Amniotic epithelial cell (primary cell): ENCODE measurements at places on chromosomes 2 and 18.

GRCh38 chr18:23107718-23108117 is 27.6 kb upstream of the CABLES1 start:
- DNase-seq, result no peak

DNA sequence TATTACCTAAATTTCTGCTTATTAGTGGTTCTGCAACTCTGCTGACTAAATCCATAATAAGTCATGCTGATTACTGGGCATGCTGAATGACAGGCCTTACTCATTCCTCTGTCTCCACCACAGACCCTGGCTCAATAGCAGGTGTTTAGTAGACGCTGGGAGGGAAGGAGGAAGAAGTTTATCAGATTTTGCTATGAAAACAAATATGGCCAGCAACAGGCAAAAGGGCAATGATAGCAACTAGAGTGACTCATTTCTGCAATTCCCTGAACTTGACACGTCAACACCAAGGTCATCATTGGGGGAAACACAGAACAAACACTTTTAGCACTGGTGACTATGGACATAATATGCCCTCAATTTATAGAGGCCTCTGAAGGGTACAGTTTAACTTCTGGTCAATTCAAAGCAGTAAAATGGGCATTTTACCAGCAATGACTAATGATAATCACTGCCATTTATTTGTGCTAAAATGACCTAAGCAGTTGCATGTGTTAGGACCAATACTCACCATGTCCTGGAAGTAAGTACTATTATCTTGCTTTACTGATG is 35.2 kb downstream of the TMEM163 start:
- peak; percentile 8 for DNase-seq

GRCh38 chr2:101770726-101771125 is 73.2 kb downstream of the MAP4K4 start:
- DNase-seq, result no peak

- no peak for DNase-seq
These were observed 5.3 kb downstream of the ZEB2 start for GRCh38 chr2:144514616-144515091.

DNA sequence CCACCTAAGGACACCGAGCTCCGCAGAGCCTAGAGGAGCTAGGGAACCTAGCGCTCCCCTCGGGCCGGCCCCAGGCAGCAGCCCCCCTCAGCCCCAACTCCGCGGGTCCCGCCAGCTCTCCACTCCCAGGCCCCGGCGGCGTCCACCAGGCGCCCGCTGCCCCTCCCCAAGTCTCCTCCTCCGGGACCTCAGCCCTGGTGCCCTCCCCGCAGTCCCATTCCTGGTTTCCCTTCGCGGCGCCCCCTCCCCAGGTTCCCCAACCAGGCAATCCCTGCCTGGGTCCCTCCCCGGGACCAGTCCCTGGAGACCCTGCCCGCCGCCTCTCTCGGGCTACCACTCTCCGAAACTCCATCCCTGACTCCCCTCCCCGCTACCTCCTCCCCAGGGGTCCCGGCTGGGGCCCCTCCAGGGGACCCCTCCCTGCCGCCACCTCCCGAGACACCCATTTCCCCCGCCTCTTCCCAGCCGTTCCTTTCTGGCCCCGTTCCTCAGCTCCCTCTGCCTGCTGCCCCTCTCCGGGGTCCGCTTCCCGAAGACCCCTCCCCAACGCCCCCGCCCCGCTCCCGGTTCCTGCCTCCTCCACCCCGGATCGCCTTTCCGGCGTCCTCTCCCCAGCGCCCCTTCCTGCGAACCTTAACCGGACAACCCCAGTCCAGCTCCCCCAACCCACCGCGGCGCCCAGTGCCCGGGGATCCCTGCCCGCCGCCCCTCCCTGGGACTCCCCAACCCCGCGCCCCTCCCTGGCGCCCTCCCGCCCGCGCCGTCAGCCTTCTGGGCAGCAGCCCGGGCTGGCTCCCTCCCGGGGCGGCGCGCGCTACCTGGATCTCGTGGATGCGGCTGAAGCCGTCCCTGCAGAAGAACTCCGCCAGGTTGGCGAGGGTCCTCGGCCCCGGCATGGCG is 678 bp downstream of the CYP27C1 start:
- no peak for DNase-seq

GRCh38 chr2:15205562-15205961 is 355.6 kb downstream of the NBAS start:
- no peak for DNase-seq

DNA sequence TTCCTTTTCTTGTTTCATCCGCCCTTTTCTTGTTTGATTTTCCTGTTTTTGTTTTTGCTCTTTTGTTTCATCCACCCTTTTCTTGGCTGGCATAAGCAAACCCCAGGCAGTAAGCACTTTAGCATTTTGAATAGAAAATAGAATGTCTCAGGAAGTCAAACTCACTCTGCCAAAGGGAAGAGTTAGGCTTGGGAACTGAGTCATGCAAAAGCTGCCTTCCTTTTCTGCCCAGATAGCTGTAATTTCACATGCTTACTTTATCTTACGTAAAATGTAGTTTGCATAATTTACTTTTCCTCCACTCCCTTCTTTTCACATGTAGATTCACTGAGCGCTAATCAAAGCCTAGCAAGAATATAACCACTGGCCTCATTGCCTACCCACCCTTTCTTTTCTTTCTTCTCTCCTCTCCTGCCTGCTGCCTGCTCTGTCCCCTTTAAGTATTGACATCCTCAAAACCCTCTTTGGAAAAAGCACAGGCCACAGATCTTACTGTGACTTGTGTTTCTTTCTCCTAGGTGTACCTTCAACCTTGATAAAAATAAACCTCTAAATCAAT is 48.4 kb downstream of the CNGA3 start:
- peak; percentile 41 for DNase-seq

GRCh38 chr18:58545338-58546296 is 83.3 kb downstream of the ALPK2 start:
- DNase-seq, result no peak

DNA sequence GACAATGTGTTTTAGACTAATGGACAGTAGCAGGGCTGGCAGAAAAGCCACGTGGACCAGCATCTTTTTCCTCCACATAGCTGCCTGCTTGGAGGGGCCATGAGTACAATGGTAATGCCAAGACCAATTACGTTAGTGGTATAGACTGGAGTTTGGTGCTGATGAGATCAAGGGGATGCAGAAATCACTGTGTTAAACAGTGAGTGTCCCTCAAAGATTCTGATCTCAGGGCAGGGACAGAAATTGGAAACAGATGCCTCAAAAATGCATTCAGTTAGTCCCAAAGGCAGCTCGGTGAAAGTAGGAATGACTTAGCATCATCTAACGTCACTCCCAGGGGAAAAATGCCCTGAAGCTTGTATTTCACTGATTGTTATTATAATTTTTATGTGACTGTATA is 72.4 kb downstream of the SLC16A14 start:
- DNase-seq, result no peak

DNA sequence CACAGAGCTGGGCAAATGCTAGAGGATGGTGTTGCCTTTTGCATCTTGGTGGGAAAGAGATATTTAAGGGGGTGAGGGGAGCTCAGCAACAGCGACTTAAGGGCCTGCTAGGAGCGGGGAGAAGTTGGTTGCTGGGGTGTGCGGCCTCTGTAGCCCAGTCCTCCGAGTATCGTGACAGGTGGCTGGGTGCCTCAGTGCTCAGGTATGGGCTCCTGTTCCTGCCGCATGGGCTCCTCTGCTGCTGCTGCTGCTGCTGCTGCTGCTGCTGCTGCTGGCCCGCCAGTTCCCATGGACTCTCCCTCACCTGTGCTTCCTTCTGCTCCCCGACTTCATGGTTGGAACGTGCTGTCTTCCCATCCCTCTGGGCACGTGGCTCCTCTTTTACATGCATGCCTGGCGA is 22.0 kb downstream of the AGAP1 start:
- no peak for DNase-seq

DNA sequence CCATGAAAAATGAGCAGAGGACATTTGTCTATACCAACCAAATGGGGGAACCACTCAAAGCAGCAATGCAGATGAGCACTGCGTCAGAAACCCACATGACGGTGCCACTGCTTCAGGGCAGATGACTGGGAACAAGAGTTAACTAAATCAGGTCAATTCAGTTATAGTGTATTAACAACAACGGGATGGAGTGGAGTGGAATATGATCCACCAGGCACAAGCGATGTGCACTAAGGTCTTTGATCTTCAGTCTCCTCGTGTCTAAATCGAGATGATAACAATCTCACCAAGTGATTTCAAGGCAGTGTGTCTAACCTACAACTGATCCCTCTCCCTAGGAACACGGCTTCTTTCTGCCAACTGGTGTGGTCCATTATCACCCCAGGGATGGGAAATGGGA is 269.0 kb downstream of the RAD51AP2 start:
- DNase-seq, result no peak

GRCh38 chr18:73681912-73682311 is 465.7 kb downstream of the FBXO15 start:
- no peak for DNase-seq

GRCh38 chr2:148557844-148558436 is 86.6 kb upstream of the EPC2 start:
- no peak for DNase-seq

DNA sequence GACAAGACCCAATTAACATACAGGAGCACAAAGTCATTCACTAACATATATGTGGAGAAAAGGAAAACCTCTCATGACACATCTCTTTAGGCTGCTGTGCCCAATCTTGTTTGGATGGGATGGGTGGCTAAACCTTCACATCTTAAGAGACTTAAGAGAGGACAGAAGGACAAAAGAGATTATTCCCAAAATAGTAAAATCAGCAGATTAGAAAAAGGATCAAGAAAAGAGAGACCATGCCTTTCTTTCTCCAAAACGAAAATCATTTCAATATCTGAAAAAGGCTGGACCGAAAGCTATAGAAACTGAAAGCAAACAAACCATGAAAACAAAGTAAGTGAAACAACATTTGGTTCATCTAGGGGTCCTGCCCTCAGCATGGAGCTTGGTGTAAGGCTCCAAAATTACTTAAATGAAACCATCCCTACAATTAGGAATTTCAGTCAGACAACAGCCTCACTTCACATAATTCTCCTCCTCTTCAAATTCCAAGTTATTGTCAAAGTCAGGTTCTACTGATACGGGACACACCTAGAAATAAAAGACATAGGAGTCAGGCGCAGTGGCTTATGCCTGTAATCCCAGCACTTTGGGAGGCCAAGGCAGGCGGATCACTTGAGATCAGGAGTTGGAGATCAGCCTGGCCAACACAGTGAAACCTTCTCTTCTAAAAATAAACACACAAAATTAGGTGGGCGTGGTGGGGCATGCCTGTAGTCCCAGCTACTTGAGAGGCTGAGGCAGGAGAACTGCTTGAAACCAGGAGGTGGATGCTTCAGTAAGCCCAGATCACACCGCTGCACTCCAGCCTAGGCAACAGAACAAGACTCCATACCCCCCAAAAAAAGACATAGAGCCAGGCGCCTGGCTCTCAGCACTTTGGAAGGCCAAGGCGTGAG is 5.2 kb downstream of the STARD7 start:
- no peak for DNase-seq

DNA sequence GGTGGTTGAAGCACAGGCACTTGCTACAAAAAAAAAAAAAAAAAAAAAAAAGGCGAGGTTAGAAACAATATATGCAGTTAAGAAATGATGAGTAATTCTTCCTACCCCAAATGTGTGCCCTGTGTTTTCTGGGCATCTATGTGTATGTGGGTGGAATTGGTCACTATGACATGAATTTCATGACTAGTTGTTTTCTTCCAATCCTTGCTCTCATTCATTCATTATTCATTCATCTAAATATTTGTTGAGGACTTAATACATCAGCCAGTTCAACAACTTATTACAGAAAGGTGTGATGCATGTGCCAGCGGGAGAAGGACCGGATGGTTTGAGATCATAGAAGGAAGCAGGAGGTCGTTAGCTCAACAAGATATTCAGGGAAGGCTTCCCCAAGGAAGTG is 8.3 kb upstream of the EGR4 start:
- no peak for DNase-seq

DNA sequence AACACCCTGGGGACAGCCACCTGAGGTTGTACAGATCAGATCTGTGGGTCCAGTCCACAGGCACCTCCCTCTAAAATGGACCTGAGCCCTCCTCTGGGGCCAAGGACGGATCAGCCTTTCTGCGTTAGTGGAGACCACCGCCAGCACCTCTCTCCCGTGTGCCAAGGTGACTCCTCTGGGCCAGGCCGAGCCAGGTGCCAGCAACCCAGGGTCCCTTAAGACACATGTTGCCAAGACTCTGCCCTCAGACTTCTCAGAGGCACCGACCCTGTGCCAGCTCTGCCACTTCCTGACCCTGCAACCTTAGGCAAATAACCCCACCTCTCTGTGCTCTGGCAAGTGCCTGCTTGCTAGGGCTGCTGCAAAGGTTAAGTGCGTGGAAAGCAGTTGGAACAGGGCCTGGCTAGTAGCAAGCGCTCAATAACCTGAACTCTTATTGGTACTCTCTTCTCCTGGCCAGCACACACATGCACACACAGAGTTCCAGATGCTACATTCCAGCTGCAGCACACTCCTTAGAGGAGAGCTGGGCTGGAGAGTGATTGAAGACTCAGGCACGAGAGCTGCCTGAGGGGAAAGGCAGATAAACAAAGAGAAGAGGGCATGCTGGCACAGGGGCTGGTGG is 105.6 kb downstream of the TNS1 start:
- no peak for DNase-seq

- no peak for DNase-seq
These were observed 30.2 kb downstream of the MCFD2 start for GRCh38 chr2:46885376-46885775.

DNA sequence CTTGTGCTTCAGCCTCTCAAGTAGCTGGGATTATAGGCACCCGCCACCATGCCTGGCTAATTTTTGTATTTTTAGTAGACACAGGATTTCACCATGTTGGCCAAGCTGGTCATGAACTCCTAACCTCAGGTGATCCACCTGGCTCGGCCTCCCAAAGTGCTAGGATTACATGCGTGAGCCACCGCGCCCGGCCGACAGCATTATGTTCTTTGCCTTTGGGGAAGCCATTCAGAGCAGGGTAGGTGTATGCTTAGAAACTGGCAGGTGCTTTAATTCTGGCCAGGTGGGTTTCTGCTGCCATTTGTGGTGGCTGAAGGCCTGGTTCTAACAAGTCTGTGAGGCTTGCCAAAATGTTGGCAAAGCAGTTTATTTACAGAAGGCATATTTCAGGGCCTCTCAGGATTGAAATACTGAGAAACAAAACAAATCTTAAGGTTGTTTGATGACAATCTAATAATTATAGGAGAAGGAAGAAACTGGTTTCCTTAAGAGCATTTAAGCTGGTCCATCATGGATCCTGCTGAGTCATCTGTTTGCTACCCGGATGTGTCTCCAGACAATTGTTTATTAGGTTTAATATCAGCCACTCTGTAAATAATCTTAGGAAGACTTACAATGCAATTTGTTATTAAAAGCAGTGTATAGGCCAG is 16.0 kb downstream of the SLC20A1 start:
- DNase-seq, result no peak

GRCh38 chr18:44826418-44827259 is 146.0 kb downstream of the SETBP1 start:
- peak; percentile 62 for DNase-seq

DNA sequence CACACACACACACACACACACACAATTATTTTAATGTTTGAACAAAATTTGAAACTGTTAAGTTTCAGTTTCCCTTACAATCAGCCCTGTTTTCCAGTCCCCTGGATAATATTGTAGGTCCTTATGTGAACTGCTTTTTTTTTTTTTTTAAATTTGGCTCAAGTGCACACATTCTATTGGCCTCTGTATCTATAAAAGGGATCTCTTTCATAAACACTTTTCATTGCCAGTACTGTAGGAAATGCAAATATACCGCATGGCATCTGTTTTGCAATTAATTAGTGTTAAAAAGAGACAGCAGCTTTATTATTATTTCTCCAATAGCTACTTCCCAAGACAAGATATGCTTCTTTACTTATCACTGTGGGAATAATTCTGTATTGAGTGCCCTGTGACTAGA is 738.7 kb downstream of the EPHA4 start:
- no peak for DNase-seq
